ENCODE measurements at places on chromosomes 5 and 9.

GRCh38 chr5:14687023-14687665, 22.6 kb downstream of the OTULIN start:
- no peak for DNase-seq

GRCh38 chr5:143933451-143933850, 121.5 kb downstream of the HMHB1 start:
- no peak for DNase-seq

GRCh38 chr9:2497666-2498400, 123.8 kb upstream of the VLDLR start:
- no peak for DNase-seq

GRCh38 chr5:64971513-64971912, 202.8 kb downstream of the CWC27 start:
- DNase-seq: no peak

DNA sequence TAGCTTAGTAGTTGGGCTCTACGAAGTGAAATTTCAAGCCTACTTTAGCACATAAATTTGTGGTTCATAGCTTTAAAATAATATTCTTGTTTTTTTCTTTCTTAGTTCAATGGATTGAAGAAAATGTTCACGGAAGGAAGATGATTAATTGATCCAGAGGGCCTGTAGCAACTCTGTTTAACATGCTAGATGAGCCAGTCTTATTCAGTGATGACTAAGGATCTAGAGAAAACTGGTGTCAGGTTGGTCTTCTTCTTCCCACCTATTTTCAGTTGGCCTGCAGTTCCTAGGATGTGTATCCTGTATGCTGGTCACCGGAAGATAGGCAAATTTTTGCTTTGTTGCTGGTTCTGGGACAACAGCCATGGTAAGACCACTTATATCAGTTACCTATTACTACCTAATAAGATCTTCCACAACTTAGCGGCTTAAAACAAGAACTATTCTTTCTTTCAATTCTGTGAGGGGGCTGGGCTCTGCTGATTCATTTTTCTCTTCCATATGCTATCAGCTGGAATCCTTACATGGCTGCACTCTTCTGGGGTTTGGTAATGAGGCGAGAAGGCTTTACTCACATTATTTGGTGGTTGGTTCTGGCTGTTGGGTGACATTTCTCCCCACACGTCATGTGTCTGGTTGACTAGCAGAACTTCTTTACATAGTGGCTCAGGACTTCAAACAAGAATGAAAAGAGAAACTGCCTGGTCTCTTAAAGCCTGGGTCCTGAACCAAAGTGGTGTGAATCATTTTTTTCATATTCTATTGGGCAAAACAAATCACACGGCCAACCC, 182.7 kb upstream of the ACTBL2 start:
- no peak for DNase-seq

GRCh38 chr9:122807271-122807900, 7.5 kb downstream of the OR1K1 start:
- DNase-seq: no peak

- DNase-seq: no peak
Observed at GRCh38 chr5:139131465-139131864, 66.7 kb downstream of the SIL1 start.

DNA sequence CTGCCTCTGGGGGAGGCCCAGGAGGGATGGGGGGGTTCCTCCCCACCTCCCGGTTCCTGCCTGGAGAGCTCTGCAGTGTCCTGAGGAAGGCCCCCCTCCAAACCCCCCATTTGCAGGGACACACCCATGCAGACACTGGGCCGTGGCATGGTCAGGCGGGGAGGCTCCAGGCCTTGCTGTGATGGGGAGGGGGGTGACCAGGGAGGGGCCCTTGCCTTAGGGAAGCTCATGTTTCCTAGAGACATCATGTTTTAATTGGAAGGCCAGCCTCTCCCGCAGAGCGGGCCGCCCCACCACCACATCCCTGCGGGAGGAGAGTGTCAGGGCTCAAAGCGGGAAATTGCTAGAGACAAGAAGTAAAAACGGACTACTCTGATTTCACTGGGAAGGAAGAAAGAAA, 12.0 kb downstream of the PRRX2 start:
- no peak for DNase-seq

- DNase-seq: peak; percentile 61
Observed at GRCh38 chr5:179765400-179765799, 28.4 kb upstream of the LTC4S start.

DNA sequence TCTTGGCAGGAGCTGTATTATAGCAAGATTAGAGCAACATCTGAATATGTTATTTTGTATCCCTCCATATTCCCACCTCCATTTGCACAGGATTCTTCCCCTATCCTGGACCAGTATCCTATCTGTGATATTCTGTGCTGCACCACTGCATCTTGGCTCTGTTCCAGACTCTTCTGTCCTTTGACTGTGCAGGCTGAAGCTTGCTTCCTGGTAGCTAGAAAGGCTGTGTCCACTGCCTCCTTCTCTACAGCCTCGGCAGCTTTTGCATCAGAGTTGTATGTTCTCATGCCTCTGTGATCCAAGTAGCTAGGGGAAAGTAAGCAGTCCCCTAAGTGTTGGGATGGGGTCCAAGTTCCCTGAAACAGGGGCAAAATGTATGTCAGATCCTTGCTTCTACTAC, 104.1 kb downstream of the GAS1 start:
- DNase-seq: no peak

GRCh38 chr5:15391704-15392397, 108.1 kb upstream of the FBXL7 start:
- DNase-seq: no peak

DNA sequence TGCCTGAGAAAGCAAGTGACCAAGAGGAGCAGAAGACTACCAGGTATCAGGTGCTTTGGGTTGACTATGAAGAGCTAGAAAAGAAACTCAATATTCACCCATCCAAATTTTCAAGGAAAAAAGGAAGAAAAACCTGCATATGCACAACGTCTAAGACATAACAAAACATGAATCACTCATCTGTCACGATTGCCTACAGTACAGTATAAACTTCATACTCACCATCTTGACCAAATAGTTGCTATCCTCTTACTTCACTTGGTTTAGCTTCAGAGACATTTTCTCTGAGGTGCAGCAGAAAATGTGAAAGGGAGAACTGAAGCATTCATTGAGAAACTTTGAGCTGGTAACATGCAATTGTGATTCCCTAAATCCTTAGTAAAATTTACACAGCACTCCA, 228.6 kb upstream of the MPDZ start:
- DNase-seq: no peak

DNA sequence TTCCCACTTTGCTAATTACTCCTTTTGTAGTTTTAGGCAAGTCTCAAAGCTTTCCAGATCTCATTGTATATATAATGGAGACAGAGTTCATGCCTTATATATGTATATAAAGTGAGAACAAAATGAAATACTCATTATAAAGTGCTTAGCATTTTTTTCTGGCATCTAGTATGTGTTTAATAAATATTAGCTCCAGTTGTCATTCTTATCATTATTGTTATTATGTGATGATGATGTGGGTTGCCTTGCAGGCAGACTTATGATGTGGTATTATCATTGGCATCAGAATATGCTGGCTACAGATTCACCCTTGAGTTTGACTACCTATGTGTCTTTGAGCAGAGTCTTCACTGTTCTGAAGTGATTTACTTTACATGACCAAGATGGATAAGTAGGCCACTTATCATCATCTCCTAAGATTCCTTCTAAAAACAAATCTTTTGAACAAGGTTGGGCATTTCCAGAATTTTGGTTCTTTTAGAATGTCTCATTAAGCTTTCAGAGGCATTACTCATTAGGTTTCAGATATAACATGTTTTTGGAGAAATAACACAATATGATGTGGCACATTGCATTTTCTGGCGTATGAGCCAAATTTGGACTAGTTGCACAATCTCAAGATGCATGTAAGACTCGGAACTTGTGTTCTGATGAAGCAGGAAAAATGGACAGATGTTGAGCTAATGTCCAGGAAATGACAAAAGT, 145.6 kb upstream of the TNC start:
- peak; percentile 70 for DNase-seq

DNA sequence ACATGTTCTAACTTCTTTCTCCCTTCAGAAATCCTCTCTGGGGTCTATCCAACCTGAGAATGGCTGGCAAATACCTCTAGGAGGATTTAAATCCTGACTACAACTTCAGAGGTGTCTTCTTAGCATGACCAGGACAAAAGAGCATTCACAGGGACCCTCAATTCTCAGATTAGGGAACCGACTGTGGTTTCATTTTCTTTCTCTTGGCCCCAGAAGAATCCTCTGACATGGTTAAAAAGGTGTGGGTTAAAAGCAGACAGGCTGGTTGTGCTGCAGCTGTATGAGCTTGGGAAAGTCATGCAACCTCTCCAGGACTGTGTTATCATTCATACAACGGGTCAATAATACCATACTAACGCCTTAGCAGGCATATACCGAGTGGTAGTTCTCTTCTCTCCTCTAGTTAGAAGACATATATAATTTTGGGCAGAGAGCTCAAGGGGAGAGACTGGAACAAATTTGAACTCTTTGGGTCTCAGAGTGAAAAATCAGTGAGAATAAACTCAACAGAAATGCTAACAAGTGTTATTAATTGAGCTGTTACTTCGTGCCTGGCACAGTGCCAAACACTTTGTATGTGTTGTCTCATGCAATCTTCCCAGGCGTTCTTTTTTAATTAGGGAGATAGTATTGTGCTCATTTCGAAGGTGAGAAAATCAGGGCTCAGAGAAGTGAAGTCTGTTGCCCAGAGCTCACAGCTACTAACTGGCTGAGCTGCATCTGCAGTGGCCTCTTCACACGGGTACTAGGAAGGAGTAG, 35.2 kb downstream of the INSYN2B start:
- no peak for DNase-seq

GRCh38 chr5:82850393-82850792, 226.8 kb downstream of the TMEM167A start:
- no peak for DNase-seq

- no peak for DNase-seq
Observed at GRCh38 chr5:93100976-93101375, 480.0 kb downstream of the NR2F1-AS1 start.

GRCh38 chr9:133850937-133851336, 112.8 kb upstream of the SARDH start:
- DNase-seq: no peak

DNA sequence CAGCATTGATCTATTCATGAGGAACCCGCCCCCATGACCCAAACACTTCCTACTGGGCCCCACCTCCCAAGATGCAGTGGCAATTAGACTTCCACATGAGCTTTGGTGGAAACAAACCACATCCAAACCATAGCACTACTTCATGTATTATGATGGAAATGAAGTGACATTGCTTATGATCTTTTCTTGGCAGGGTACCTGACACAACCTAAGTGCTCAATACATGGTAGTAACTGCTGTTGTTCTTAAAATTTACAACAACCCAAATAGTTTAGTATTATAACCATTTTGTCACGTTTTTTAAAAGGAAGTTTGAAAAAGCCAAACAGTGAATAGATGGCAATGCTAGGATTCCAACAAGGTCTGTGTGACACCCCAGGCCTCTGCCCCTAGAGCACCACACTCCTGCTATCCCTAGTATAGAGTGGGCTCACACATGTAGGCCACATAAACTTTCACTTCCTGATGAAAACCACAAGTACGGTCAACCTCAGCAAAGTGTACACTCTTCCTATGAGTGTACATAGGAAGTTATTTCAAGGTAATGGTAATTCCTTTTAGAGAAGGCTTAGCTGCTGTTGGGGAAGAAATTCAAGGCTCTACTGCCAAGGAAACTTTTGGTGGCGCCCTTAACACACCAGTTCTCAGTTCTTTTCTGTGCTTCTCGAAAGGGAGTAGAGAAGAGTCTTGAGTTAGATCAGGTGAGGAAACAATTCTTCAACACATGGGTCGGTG, 97.6 kb downstream of the ARSB start:
- DNase-seq: no peak

GRCh38 chr9:114310471-114311450, 12.1 kb upstream of the ORM1 start:
- DNase-seq: no peak

DNA sequence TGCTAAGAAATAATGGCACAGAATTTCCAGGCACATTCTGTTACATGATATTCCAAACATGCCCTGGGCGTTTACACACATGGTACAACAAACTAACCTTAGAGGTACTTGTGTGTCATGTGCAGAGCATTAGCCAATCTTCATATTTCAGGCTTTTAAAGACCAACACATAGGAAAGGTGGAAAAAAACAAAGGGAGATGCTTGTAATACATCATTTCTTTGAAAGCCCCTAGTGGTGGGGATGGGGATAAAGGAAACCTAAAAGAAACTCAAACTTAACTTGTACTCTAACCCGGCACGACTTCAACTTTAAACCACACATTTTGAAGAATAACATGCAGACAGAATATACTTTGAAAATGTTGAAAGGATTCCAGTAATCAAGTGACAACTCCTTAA, 133.6 kb downstream of the PTPRD start:
- DNase-seq: no peak

DNA sequence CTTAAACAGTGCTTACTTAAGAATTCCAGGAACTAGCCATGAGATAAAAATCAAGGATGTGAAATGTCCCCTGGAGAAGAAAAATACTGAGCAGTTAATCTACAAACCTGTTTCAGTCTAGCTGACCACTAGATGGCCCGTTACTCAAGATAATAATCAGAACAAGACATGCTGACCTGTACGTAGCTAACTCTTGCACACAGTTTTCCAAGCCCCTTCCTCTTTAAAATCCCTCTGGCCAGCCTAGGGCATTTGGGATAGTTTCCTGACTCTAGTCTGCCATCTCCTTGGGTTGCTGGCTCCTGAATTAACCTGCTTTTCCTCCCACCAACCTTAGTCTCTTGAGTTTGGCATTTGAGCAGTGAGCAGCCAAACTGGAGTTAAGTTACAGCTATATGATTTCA, 59.2 kb upstream of the TRAF1 start:
- DNase-seq: peak; percentile 17

GRCh38 chr9:77980622-77981021, 51.0 kb downstream of the GNAQ start:
- DNase-seq: no peak

GRCh38 chr5:893137-893506, 438 bp downstream of the TRIP13 start:
- no peak for DNase-seq

- no peak for DNase-seq
Observed at GRCh38 chr9:136020671-136021070, 59.5 kb upstream of the UBAC1 start.

GRCh38 chr9:113651896-113652295, 188.4 kb downstream of the RGS3 start:
- no peak for DNase-seq

DNA sequence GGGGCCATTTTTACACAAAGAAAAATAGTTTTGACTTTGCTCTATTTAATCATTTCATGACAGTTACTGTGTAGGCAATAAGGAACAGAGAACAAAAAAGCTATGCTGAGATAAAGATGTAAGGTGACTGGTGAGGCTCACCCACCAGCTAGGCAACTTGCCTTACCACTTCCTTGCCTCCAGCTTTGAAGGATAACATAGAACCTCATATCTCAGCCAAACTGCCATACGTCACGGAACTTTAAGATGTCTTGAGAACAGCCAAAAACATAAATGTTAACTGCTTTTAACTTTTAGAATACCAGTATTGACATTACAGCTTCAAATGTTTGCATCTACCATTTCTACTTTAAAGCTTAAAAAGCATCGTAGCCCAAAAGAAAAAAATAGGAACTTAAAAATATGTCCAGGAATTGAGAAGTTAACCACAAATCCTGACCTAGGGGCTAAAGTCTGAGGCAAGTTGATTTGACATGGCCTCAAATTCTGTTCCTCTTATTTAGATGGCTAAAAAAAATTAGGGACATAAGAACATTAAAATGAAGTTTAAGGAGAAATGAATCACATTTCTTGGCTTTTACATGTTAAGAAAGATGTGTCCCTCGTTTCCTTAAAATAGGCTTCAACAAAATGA, 7.7 kb upstream of the GCNT4 start:
- DNase-seq: no peak

- no peak for DNase-seq
Observed at GRCh38 chr5:105978011-105978410, 1692.7 kb downstream of the EFNA5 start.

- no peak for DNase-seq
Observed at GRCh38 chr5:157568222-157568621, 7.4 kb downstream of the ADAM19 start.

All from GM04503 (cell line).